ENCODE measurements at places on chromosomes 12 and 14.

- peak; percentile 63 for DNase-seq
These were observed 75.3 kb downstream of the AACS start for GRCh38 chr12:125140279-125141209.

DNA sequence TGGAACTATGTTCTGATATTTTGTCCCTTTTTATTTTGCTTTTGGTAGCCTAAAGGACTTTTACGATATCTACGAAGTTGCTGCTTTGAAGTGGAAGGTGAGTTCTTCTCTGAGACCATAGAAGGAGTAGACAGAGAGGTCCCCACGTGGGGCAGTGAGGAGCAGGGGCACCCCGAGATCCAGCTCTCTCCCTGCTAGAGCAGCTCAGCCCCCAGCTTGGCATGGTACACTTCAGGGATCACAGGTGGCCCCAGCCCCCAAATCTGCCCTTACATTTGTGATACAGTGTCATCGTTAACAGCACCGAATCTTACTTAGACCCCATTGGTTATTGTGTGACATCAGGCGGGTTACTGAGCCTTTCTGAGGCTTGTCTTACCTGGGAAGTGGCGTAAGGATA lies 56.8 kb downstream of the SLC8B1 start:
- DNase-seq: no peak

GRCh38 chr12:112389228-112389627 lies 7.0 kb upstream of the HECTD4 start:
- DNase-seq: no peak

DNA sequence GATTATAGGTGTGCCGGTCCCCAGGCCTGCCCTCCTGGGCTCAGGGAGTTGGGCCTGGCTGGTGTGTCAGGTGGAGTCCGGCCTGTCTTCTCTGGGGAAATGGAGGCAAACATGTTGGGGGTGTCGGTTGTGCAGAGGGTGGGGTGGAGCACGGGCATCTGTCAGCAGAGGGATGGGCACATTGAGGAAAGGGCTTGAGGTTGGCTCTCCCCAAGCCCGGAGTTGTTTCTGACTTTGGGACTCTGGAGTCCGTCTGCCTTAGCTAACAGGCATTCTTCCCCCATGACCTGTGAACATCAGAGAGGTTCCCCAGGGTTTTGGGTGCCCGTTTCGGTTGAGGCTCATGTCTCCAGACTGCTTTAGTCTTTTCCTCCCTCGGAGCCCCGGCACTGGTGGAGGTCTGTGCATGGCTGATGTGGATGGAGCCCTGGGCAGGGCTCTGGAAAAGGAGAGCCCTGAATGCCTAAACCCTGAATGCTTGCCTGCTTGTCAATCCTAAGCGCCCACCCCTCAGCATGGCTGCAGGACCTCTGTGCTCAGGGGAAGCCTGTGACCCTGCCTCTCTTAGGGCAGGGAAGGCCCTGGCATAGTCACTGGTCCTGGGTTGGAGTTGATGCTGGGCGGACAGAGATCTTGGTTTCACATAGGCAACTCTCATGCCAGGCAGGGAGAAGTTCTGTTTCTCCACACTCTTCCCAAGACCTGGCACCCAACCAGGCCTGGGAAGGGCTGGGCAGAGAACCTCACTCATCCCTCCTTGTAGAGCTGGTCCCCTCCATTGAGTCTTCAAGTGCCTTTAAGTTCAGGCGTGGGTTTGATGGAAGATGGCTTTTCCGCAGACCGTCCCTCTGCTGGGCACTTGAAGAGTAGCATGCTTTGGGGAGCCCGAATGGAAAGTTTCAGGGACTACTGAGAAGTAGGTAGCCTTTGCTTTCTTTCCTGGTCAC lies 12.9 kb downstream of the NYNRIN start:
- peak; percentile 84 for DNase-seq

- no peak for DNase-seq
These were observed 15.1 kb downstream of the GTF2A1 start for GRCh38 chr14:81205639-81206038.

DNA sequence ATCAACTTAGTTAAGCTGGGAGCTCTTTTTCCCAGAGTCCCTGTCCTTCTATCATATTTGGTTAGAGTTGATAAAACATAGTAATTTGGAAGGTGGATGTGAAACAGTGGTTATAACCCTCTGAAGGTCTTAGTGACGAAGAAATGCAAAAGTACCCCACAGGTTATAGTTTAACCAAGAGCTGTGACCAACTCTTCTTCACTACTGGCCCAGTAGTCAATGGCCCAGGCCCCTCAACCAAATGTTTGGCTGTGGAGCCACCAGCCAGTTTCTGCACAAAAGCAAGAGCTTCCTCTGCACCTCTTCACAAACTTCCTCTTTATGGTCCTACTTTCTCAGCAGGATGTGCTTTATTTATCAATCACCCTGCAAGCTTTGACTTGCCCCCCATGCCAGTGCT lies 132.6 kb downstream of the BMP4 start:
- DNase-seq: no peak
